Eye (tissue), 1 donor: ENCODE measurements at places on chromosomes 2 and 18.

DNA sequence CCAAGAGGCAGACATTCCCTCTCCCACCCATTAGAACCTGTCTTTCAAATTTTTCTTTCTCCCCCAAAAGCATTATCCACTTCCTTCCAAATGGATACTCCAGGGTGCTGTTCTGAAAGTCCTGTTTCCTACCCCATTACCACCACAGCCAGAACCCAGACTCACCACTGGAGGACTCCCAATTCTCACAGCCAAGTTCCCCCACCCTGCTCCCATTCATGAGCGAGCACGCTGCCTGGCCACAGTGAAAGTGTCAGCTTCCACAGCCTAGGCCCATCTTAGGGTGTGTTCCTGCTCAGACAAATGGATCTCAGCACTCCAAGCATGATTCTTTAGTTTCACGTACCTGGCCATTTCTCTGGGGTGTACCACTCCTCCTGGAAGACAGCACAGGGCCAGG lies 3.8 kb upstream of the ANKRD53 start:
- DNase-seq = no peak

GRCh38 chr2:11746807-11747459 lies 501 bp downstream of the LPIN1 start:
- DNase-seq = peak; percentile 83

GRCh38 chr18:44156126-44156525 lies 524.6 kb upstream of the SETBP1 start:
- peak; percentile 35 for DNase-seq

- DNase-seq = peak; percentile 6
Measured at GRCh38 chr2:139631966-139632365, 851.8 kb upstream of the NXPH2 start.

DNA sequence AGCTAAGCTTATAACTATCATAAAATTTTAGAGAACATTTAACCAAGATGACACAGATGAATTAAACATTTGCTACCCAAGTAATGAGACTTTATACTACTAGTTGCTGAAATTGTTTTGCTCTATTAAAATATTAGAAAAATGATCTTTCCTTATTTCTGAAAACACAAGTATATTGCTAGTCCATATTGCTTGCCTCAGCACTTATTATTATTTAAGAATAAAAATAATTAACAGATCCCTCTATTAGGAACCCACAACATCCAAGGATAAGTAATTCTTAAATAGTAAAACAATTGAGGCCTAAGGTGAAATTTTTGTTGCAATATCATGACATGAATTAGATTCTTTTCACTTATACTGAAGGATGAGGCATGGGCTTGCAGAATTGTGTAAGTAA lies 65.2 kb downstream of the CCDC148 start:
- no peak for DNase-seq

- no peak for DNase-seq
Measured at GRCh38 chr18:59623456-59624368, 73.5 kb downstream of the CCBE1 start.

GRCh38 chr2:59905731-59906130 lies 647.7 kb downstream of the BCL11A start:
- DNase-seq = no peak

DNA sequence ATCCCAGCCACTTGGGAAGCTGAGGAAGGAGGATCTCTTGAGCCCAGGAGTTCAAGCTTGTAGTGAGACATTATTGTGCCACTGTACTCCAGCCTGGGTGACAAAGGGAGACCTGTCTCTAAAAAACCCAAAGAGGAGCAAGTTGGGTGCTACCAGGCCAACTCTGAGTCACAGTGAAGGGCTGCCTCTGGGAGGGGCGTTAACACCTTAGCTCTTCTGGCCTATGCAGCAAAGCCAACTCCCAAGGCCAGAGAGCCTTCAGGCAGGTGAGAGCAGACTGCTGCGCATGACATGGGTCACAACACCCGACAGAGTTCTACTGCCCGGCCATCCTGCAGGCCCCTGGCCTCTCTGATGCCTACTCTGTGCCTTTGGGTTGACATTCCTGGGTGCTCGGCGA lies 32.6 kb upstream of the ATG16L1 start:
- no peak for DNase-seq

- no peak for DNase-seq
Measured at GRCh38 chr18:13597068-13597467, 129.3 kb downstream of the FAM210A start.

DNA sequence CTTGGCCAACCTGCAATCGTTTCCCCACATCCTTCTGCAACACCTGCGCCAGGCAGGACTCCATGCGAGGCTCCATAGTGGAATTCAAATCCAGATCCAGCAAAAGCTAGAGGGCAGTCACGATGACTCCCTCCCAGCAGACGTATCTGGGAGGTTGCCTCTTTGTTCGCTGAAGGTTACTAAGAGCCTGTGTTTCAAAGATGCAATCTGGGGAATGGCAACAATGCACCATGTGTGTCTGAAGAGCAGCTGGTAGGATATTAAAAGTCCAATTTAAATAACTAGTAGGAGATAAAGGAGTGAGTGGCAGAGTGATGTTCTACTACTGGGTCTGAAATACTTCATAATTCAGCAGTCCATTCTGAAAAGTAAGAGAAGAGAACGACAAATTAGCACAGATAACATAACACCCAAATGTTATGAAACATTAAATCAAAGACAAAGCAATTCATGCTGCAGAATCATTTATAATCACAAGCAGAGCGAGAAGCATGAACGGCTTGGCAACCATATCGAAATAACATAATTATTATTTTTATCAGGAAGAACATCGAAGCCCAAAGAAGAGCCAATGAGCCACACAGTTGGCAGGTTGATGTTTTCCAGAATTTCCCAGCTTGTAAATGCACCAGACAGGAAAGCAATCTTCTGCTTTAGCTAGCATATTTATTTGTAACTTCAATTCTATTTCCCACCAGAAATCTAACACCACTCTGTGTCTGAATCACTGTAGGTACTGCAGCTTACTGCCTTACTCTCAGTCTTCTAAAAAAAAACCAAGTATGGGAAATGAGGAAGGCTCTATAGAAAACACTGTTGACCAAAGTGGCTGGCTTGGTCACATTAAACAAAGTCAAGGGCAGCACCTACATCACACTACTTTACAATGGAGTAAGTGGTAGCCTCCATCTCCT lies 43.2 kb downstream of the CLASP1 start:
- no peak for DNase-seq

DNA sequence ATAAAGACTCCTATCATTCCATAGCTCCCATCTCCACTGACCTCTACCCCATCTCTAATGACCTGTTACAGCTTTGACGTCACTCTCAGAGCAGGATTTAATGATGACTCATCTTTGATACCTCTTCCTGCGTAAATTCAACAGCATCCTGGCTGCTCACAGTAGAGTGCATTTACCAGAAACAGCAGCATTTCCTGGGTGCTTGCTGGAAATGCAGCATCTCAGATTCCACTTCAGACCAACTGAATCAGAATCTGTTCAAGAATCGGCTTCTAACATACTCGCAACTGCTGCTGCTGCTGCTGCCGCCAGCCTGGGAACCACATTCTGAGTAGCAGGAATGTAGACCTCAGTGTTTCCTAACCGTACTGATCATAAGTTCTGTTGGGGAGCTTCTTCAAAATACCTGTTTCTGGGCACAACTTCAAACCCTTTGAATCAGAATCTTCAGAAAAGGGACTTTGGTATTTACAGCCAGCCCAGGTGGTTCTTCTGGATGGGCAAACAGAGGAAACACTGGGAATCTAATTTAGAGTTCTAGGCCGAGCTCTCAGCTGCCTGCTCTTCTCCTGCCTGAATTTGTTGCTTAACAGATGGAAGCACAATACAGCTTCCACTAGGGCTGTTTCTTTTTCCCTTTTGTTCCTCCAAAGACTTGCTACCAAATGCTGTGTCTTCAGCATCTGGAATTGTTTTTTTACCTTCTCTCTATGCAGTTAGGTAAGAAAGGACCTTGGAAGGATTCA lies 241.4 kb downstream of the NCKAP5 start:
- DNase-seq = peak; percentile 18

- no peak for DNase-seq
Measured at GRCh38 chr2:167890739-167891138, 356.7 kb downstream of the STK39 start.

DNA sequence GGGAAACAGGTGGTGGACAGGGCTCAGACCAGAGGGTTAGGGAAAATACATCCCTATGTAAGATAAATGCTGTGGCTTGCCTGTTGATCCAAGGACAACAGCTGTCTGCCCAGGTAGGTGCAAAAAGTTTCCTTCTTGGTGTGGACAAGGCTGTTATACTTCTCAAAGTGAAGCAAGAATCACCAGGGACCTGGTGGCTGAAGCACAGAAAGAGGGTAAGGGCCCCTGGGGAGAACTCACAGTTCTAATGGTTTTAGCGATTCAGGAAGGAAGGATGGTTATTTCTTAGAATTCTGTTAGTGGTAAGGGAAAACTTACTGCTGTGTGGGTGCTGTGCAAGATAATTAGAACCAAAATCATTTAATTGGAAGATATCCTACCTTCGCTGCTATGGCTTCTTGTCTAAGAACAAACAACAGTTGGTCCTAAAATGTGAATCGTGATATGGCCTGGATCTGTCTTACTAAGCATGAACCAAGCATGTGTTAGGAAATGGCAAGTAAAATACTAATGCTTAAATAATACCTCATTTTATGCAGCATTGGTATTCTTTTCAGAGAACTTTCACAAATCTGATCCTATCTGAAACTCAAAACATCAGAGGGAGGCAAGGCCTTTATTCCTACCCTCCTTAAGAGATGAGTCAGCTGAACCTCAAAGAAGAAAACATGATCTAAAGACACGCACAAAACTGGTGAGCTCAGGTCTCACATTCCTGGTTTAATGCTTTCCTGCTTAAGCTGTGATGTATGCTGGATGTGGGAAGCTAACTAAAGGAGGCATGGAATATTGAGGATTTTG lies 159.2 kb upstream of the THUMPD2 start:
- DNase-seq = peak; percentile 6

GRCh38 chr2:241953324-241953928 lies 83.9 kb downstream of the RTP5 start:
- DNase-seq = no peak

- DNase-seq = no peak
Measured at GRCh38 chr18:55420665-55421307, 167.2 kb downstream of the TCF4 start.

DNA sequence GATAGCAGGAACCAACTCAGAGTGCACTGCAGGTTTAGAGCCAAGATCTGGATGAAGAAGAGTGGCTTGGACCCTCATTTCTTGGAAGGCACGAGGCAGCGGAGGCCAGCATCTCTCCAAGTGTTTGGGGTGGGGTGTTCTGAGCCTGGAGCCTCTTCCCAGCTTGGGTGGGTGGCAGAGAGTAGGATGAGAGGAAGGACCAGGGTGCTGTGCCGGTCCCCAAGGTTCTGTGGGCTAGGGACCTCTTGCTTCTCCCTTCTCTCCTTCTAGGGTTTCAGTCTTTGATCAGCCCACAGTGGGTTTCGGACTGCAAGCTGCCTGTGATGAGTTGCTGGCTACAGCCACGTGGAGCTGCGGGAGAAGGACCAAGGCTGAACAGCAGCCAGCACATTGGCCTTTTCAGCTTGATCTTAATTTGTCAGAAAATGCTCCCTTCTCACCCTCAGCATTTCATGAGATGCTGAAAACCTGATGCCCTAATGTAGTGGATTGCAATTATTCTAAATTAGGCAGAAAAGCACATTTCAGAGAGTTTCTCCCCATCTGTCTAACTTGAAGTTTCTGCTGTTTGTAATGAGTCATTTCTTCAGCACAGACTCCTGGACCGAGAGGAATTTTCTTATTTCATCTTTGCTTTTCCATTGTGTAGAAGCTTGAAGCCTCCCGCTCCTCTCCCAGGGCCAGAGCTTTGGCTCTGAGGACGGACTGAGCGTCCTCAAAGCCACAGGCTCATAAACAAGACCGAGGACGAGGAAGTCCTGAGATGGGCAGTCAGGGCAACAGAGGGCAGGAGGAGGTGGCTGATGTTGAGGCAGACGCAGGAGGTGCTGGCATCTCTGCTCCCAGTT lies 99.1 kb upstream of the HDAC4 start:
- no peak for DNase-seq

- DNase-seq = no peak
Measured at GRCh38 chr2:237549643-237550415, 16.5 kb upstream of the PRLH start.

GRCh38 chr2:217915706-217916105 lies 87.1 kb downstream of the TNS1 start:
- DNase-seq = no peak

DNA sequence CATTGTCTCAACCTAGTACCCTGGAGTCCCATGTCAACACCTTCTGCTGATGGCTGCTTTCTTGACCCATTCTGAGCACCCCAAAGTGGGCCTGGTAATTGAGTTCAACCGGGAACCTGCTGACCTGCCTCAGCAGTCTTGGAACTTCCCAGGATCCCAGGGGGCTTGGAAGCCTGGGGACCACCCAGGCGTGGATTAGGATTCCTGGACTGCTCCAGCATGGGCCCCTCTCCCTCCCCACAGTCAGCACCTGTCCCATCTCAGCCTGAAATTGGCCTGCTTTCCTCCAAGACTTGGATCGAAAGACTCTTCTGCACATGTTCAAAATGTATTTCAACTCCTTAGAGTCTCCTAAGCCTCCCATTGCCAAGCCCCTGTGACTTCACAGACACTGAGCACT lies 15.4 kb upstream of the MRPL33 start:
- no peak for DNase-seq

GRCh38 chr2:12923907-12924610 lies 207.3 kb downstream of the TRIB2 start:
- DNase-seq = no peak

GRCh38 chr18:46555724-46556123 lies 101.3 kb downstream of the LOXHD1 start:
- no peak for DNase-seq

DNA sequence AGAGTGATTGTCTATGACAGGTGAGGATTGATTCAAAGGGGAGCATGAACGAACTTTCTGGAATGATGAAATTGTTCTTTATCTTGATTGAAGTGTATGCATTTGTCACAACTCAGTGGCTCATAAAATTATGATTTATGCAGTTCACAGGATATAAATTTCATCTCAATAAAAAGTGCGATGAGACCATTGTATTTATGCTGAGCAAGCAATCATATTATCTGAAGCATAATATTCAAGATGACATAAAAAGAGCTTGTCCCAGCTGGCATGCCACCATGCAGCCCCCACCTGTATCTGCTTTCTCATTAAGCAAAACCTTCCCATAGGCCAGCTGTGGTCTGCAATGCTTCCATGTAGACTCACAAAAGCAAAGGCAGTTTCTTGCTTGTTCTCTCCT lies 49.6 kb upstream of the TEX51 start:
- peak; percentile 27 for DNase-seq

- DNase-seq = no peak
Measured at GRCh38 chr2:138512672-138513071, 11.1 kb downstream of the SPOPL start.
